Dermis blood vessel endothelial cell (primary cell): ENCODE measurements at places on chromosomes 16 and 17. TPM values are rescaled to one million over a fixed set of nuclear protein-coding genes. Genes with fewer than 3 reads are reported as not detected.

Gene ACOX1
- 68.4 and 79.8 TPM in 2 replicates for total RNA-seq

Gene NLRC3
- 2.0 and 9.5 TPM in 2 replicates for total RNA-seq

Gene SLC47A2
- total RNA-seq = not detected in 2 replicates

Gene SYNGR3
- 1.6 and 2.4 TPM in 2 replicates for total RNA-seq

Gene FKBP10
- total RNA-seq = 186 and 244 TPM in 2 replicates

Gene KCNJ16
- total RNA-seq = 0.60 and 1.7 TPM in 2 replicates

Gene ENGASE
- total RNA-seq = 6.8 and 19.6 TPM in 2 replicates

Gene CTF1
- total RNA-seq = 0.17 and 0.70 TPM in 2 replicates

Gene CSH2
- not detected in 2 replicates for total RNA-seq

Gene MAPT
- under 0.01 and 0.05 TPM in 2 replicates for total RNA-seq

Gene CLEC18A
- total RNA-seq = 0.14 and 0.68 TPM in 2 replicates

Gene HSBP1
- total RNA-seq = 40.2 and 70.5 TPM in 2 replicates

Gene IGF2BP1
- total RNA-seq = 0.51 and 0.85 TPM in 2 replicates

Gene PSMC5
- total RNA-seq = 46.6 and 92.0 TPM in 2 replicates

Gene FSCN2
- 0.42 and 1.0 TPM in 2 replicates for total RNA-seq

Gene PERCC1
- total RNA-seq = not detected in 2 replicates

Gene BOLA2
- total RNA-seq = 28.9 and 32.7 TPM in 2 replicates
